ENCODE measurements at places on chromosomes 16 and 17. TPM values are rescaled to one million over a fixed set of nuclear protein-coding genes. Genes with fewer than 3 reads are reported as not detected.

DNA sequence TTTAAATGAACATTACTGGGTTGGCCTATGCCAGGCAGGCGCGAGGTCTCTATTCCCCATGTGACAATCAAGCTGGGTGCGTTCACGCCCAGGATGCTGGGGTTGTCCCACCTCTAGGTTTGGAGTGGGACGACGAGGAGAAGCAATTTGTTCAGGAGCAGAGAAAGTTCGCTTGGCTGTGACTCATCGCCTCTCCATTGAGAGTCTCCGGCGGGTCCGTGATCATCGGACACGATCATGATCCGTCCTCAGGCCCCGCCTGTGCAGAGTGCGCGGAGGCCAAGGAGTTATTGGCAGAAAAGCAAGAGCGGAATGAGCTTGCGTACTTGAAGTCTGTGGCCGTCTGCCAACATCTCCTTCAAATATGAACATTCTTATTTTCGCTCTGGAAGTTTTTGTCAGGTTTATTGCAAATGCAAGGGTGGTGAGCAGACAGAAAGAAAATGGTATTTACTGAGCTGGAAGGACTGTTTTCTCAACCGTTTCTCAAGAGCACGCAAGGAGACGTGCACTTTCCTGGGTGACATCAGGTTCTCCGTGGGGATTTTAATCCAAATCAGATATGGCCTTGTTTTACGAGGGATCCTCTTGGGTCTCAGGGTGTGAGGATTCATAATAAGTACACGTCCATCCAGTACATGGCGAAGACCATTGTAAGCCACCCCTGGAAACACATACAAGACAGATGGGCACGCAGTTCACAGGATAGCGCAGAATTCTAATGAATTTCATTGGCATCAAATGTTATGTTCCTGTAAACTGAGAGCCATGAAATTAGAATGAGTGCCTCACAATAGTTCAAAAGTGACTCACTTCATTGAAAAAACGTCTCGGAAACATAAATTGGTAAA lies 70.1 kb upstream of the CREBBP start:
- no peak for DNase-seq

Gene ASPHD1
- polyA plus RNA-seq: not detected

Gene CFAP97D1
- polyA plus RNA-seq: not detected

DNA sequence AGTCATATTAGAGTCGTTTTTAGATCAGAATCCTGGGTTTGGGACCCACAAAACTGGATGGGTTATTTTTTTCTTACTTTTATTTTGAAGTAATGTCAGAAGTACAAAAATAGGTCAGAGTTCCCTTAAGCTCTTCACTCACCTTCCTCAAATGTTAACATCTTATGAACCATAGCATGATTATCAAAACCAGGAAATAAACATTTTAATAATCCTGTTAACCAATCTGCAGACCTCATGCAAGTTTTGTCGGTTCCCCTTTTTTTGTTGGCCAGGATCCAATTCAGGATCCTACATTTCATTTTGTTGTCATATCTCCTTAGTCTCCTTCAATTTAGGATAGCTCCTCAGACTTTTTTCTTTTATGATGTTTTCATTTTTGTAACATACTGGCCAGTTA lies 162.0 kb downstream of the CHD9 start:
- peak; percentile 31 for DNase-seq

GRCh38 chr16:88665148-88665547 lies 2.3 kb upstream of the MVD start:
- DNase-seq: no peak

Gene HOXB8
- polyA plus RNA-seq: not detected

DNA sequence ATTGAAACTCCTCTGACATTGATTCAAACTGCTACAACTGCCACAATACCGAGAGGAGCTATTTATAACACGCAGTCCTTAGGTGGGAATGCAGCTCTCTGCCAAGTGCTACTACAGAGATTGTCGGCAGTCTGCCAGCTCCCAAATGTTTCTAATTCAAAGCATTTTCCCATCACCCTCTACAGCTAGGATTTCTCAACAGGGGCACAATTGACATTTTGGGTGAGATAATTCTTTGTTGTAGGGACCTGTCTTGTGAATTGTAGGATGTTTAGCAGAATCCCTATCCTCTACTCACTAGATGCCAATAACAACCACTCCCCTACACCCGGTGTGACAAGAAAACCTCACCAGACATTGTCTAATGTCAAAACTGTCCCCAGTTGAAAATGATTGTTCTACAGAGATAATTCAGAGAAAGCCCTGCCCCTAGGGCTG lies 7.8 kb upstream of the N4BP1 start:
- no peak for DNase-seq

Gene GALR2
- polyA plus RNA-seq: 0.72 TPM

GRCh38 chr17:63446753-63447470 lies 806 bp upstream of the CYB561 start:
- DNase-seq: peak; percentile 41

- DNase-seq: no peak
These were observed 154.8 kb upstream of the FOXF1 start for GRCh38 chr16:86355531-86355930.

- no peak for DNase-seq
These were observed 222.6 kb upstream of the CPHXL start for GRCh38 chr16:75948886-75949285.

Gene NATD1
- polyA plus RNA-seq: 2.2 TPM

GRCh38 chr17:27506348-27507218 lies 50.3 kb downstream of the KSR1 start:
- DNase-seq: peak; percentile 29

DNA sequence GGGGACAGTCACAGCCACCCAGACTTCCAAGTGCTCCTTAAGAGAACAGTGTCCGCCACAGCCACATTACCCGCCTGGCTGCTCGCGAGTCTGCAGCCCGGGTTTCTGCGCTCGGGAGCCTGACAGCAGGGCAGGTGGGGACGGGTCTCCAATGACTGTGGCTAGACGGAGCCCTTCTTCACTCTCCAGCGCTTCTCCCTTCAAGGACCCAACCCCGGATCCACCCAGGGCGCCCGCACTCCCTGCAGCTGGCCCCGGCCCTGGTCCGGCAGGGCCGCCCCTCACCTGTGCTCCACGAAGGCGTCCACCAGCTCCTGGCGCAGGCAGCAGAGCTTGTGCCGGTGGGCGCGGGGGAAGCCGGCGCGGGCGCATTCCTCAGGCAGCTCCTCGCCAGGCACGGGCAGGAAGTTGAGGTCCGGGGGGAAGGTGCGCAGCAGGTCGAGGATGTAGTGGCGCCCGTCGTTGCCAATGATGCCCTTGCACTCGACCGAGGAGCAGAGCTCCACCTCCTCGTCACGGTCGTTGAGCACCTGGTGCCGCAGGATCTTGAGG lies 13.9 kb downstream of the CLUH start:
- DNase-seq: no peak

DNA sequence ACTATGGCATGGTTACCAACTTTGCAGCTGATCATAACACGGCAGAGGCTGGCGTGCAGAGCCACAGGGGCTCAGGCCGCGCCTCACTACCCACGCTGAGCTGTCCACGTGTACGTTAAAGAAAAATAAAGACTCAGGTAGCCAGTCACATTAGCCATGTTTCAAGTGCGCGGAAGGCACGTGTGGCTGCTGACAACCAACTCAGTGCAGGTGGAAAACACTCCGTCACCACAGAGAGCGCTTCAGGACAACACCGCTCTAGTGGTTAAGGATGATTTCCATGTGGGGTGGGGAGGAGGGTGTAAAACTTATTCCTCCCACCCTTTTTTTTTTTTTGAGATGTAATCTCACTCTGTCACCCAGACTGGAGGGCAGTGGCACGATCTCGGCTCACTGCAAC lies 33.8 kb downstream of the ZCCHC14 start:
- no peak for DNase-seq

GRCh38 chr17:61411011-61411260 lies 11.3 kb downstream of the TBX2 start:
- no peak for DNase-seq
